AG09309 (cell line): ENCODE measurements at places on chromosomes 11 and 22.

DNA sequence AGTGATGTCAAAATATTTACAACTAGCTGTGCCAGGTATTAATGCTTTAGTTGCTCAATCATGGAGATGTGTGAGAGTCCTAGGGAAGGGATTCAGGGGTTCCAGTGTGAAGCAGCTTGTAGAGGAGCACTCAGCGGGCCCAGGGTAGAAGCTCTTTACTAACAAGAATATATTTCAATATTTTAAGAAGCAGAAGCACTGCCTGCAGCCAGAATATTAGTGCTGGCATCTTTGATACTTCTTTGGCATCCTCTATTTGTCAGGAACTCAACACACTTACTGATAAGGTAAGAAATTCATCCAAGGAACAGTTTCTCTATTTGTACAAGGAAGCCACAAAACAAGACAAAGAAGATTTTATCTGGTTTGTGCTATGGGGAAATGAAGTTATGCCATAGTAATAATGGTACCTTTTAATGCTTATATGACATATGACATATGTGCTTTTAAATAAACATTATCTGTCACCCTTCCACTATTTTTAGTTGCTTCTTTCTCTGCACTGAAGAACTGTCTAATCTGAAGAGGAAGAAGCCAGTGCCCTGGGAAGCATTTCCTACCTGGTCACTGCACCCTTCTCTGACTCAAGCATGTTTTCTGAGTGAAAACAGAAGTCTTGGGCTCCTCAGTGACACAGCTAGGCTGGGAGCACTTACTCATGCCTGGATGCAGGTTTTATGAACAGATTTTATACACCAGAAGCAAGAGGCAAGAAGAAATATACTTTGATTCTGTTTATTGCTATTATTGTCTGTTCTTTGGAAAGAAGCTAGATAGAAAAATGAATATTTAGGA lies 388.1 kb upstream of the CCDC90B start:
- DNase-seq: no peak

- DNase-seq: no peak
Measured at GRCh38 chr22:24184057-24184798, 2.9 kb downstream of the SUSD2 start.

DNA sequence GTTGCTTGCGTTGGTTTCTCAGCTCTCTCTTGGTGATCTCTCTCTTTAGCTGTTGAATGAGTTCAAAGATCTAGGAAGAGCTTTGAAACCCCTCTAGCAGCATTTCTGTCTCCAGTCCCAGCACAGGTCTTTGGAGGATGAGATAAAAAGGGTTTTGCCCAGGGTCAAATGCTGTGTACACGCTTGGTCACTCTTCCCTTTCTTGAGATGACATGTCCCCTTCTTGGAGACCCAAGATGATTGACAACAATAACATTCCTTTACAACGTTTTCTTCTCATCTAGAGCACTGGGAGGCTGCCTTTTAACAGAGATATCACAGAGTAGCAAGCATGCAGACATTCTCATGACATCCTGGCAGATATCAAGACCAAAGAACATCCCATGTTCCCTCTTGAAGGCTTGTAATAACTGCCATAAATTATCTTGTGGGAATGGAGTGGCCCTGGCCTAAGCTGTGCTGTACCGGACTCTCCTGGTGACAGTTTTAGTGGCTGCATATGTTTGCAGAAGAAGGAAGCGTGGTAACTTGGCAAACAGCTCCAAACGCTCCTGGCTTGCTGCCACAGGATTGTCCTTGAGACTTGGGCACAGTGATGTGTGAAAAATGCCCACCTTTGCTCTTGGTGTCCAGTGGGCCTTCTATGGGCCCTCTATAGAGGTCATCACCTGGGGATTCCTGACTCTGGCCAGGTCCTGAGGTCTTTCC lies 107.8 kb downstream of the PTPRJ start:
- DNase-seq: no peak

- DNase-seq: no peak
Measured at GRCh38 chr11:36056160-36056751, 112.4 kb downstream of the LDLRAD3 start.

GRCh38 chr11:87405356-87405755 lies 367.6 kb downstream of the TMEM135 start:
- no peak for DNase-seq

DNA sequence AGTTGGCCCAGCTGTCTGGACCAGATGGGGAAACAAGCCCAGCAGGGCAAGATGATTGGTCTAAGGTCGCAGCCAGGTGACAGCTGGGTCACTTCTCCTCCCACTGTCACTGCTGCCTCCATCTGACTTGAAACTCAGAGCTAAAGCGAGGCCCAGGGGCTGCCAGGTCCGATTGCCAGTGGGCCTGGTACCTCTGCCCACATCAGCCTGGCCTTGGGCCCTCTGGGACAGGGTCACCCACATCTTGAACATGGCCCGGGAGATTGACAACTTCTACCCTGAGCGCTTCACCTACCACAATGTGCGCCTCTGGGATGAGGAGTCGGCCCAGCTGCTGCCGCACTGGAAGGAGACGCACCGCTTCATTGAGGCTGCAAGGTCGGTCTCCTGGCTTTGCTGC lies 5.8 kb downstream of the SSH3 start:
- no peak for DNase-seq

DNA sequence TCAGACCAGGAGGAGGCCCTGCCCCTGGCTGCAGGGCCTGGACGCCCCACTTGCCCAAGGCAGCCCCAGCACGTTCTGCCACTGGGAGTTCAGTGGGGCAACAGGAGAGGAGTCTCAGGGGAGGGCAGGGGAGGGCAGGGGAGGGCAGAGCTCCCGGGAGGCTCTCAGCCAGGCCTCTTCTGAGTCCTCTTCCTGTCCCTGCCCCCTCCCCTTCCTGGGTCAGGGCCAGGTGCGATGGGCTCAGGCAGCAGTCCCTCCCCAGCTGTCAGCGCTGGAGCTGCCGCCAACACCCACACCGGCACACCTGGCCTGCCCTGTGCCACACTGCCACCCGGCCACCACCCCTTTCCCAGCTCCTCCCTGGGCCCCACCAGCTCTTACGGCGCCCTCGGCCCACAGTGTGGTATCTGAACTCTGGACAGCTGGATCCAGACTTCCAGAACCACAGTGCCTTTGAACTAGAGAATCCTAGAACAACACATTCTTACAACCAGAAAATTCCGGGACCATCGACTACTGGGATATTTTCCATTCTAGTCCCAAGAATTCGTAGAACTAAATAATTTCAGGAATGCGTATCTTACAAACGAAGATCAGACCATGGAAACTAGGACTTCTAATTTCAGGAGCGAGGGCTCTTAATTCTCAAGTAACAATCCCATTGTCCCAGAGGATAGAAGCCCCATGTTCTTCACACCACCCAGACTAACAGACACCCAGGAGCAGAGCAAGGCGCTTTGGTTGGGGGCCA lies 21.8 kb downstream of the RPL3 start:
- no peak for DNase-seq
